ENCODE measurements at places on chromosomes 16 and 17.

DNA sequence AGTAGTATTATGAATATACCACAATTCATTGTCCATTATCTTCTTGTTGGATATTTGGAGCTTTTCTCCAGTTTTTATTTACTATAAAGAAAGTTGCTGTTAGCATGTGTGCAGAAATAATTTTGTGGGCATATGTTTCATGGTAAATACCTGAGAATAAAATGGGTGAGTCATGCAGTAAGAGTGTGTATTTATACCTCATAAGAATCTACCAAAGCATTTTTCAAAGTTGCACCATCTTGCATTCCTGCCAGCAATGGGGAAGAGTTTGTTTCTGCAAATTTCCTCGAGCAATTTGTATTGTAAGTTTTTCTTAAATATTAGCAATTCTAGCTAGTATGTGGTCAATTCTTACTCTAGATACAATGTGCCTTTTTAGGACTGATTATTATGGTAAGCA, 7.9 kb upstream of the MON1B start:
- DNase-seq, result no peak

DNA sequence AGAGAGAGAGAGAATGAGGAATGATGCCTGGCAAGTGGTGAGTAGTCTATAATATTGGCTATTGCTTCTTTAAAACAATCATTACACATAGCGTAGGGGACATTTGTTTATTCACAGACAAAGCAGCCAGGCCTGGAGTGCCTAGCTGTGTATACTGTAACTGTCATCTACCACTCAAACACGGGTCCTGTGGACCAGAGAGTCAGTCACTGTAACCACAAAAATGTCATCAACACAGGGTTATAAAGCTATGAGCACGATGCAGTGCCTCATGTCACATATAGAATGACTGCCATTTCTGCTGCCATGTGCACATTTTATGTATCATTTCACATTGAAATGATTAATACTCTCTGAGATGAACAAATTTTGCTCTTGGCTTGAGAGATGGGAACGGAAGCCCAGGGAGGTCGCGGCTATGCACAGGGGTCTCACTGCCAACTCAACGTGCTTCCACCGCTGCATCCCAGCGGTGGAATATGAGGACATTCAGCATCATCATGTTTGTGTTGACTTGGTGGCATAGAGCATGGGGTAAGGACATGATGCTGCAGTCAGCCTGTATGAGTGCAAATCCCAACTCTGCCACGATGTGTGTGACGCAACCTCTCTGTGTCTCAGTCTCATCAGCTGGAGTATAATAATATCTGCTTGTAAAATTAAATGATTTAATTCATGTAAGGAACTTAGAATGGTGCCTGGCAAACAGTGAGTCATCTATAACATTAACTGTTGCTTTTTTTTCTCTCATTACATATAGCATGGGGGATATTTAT, 3.3 kb downstream of the MT1H start:
- DNase-seq, result no peak

GRCh38 chr16:67451061-67451703, 20.3 kb downstream of the HSD11B2 start:
- DNase-seq, result no peak

DNA sequence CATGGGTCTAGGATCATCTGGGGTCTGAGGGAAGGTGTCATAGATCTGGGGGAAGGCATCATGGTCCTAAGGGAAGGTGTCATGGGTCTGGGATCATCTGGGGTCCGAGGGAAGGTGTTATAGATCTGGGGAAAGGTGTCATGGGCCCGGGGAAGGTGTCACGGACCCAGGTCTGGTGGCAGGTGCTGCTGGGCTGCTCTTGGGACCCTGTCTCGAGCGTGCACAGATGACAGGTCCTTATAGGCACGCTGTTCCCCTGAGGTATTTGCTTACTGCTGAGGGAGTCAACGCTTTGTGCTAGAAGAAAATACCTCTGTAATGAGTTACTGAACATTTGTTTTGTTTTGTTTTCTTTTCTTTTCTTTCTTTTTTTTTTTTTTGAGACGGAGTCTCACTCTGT, 1.4 kb downstream of the RAB40C start:
- DNase-seq, result no peak

GRCh38 chr17:35169835-35170363, 22.3 kb downstream of the UNC45B start:
- DNase-seq, result no peak

DNA sequence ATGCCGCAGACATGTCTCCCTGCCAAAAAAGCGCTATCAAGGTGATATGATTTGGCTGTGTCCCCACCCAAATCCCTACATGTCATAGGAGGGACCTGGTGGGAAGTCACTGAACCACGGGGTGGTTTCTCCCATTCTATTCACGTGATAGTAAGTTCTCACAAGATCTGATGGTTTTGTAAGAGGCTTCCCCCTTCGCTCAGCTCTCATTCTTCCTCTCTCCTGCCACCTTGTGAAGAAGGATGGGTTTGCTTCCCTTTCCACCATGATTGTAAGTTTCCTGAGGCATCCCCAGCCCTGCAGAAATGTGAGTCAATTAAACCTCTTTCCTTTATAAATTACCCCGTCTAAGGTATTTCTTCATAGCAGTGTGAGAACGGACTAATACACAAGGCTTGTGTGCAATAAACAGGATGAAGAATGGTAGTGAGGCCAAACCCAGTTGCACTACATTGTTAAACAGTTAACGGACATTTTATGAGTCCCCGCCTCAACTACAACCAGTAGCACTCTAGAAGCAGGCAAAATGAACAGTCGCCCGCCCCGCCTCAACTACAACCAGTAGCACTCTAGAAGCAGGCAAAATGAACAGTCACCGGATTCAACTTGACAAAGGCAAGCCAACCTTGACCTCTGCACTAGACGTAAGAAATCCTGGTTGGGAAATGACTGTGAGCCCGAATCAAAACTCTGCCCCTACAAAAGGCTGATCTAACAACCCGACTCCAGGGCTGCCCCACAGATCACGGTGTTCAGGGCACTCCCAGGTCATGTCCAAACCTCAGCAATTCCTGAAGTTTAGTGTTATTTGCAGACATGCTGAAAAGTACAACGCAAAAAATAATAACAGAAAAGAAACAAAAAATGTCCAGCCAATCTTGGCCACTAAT, 26.3 kb downstream of the VPS53 start:
- peak; percentile 10 for DNase-seq

DNA sequence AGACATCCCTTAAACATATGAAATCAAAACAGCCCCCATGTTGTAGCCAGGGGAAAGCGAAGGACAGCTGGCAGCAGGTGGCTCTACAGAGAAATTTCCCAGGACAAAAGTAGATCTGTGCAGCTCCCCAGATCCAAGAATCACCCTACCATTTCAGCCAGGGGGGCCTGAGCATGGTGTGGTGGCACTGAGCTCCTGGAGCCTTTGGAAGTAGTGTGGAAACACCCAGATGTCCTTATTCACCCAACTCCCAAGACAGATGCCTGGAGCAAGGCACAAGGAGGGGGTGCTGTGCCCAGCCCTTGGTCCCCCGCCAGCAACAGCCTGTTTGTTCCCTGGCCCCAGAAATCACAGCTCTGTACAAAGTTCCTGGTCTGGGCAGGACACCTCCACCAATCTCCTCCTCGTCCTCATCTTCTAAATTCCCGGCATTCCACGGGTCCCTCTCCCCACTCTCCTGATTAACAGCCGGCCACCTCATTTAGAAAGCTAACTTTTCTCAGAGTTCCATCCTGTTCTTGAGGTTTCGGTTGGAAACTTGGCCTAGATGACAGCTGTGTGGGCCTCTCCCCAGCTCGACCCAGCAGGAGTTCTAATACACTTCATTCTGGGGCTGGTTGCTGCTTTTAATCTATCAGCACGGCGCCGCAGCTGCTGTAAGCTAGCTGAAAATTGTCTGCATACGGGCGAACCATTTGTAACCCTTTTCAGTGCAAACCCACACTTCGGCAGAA, 191.1 kb downstream of the C16orf78 start:
- DNase-seq, result no peak

GRCh38 chr16:67312719-67313118, 13.8 kb downstream of the KCTD19 start:
- DNase-seq, result no peak

DNA sequence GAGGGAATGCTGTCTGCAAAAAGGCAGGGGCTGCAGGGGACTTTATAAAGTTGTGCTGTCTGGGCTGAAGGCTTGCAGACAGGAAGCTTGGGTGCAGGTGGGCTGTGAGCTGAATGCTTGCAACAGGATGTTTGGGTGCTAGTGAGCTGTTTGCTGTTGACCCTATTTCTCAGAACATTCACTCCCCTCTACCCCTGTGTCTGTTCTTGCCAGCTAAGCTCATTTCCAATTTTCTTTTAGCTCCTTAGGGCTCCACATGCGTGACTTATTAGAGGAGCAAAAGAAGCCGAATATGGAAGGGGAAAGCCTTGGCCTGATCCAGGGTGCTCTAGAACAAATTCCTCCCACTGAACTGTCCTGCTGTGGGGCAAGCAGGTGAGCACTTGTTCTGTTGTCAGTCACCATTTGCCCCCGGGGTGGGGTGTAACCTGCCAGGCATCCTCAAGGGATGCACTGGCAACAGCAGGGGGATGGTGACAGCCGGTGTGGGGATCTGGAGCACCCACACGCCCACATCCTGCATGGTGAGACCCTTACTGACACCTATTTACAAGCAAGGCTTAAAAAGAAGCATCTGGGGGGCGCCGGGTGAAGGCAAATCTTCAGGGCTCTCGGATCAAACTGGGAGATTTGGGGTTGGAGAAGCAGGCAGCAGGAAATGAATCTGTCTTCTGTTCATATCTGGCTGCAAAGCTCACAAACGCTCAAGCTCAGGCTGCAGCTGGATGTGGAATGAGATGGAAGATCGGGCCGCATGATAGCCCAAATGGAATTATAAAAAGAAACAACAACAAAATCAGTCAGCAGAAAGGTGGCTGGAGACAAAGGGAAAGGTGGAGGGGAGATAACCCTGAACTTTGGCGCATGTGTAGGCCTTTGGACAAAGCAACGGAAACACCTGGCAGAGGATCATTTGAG, 21.1 kb upstream of the NUP93 start:
- no peak for DNase-seq

DNA sequence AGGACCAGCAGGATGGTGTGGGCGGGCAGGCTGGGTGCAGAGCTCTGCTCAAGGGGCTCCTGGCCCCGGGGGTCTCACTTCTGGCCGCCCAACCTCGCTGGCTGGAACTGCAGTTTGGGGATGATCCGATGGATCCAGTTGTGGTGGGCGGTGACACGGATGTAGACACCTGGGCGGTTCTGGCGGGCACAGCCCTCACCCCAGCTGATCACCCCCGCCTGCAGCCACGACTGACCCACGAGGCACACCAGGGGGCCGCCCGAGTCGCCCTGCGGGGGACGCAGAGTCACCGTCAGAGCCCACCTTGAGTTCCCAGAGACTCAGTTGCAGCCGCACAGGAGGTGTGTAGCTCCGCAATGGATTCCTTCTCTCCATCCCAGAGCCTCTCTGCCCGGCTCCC, 7.5 kb downstream of the PRSS27 start:
- peak; percentile 12 for DNase-seq

GRCh38 chr16:68291227-68291626, 19.5 kb downstream of the SLC7A6OS start:
- DNase-seq, result no peak

DNA sequence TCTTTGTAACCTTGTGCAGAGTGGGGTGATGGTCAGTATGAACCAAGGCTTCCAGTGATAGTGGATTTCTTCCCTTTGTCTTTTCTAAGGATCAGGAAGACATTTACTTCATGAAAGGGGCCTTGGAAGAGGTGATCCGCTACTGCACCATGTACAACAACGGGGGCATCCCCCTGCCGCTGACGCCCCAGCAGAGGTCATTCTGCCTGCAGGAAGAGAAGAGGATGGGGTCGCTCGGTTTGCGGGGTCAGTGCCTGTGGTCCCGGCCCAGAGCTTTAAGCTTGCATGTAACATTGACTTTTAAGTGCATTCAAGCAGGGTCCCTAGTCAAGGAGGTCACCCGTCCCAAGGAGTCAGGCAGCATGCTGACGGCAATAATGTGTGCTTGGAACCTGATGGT, 56.0 kb downstream of the MEAK7 start:
- DNase-seq, result no peak

DNA sequence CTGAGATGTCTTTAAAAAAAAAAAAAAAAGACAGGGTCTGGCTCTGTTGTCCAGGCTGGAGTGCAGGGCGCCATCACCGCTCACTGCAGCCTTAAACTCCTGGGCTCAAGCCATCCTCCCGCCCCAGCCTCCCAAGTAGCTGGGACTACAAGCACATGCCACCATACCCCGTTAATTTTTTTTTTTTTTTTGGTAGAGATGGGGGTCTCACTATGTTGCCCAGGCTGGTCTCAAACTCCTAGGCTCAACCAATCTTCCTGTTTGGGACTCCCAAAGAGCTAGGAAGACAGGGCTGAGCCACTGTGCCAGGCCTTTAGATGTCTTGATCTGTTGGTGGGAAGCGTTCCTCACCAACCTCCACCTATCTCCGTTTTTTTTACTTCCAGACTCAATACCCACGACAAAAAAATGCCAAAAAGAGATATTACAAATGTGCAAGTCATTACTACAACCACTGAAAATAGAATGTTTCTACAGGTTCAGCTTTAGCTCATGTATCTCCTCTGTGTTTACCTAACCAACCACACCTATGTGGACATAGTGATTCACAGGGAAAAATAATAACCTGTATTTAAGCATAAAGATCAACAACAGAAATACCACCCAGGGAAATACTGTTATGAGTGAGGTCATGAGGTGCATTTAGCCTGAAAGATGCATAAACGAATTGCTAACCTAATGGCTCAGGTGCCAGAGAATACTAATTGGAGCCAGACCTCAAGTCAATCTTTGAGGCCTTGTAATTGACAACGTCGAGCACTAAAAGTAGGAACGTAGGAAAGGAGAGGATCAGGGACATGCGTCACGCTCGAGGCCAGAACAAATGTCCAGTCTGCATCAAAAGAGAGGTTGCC, 22.6 kb downstream of the NACA2 start:
- DNase-seq, result no peak

- no peak for DNase-seq
Observed at GRCh38 chr16:55613613-55614335, 42.0 kb upstream of the SLC6A2 start.

All from BE2C (cell line).